Amniotic epithelial cell (primary cell): ENCODE measurements at places on chromosomes 4 and X.

GRCh38 chr4:136484996-136485395 is 1047.3 kb downstream of the PCDH18 start:
- DNase-seq = peak; percentile 7

DNA sequence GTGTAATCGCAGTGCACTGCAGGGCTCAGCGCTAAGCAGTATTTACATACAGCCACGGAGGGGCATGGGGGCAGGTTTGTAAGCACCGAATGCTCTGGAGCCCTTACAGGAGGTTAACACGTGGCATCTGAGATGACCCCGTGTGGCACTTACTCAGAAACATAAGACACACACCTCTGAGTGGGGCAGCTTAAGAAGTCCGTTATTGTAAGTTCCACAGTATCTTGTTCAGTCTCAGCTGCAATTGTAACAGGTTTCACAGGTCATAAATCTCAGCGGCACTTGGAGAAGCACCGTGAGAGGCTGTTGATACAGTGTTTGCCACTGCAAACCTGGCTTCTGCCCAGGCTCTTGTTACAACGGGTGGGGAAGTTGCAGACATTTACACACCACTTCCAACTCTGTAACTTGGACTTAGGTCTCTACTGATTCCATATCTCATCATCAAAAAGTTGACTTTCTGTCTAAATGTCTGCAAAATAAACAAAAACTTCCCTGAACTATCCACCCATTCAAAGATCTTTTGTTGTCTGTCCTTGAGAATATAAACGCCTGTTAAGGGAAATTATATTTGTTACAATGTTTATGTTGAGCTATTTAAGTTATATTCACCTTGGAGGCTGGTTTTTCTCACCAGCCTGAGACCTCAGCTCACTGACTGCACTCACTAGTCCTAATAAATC is 10.3 kb downstream of the CPLX1 start:
- DNase-seq = no peak

- peak; percentile 82 for DNase-seq
Observed at GRCh38 chr4:141853091-141853764, 216.8 kb downstream of the IL15 start.

DNA sequence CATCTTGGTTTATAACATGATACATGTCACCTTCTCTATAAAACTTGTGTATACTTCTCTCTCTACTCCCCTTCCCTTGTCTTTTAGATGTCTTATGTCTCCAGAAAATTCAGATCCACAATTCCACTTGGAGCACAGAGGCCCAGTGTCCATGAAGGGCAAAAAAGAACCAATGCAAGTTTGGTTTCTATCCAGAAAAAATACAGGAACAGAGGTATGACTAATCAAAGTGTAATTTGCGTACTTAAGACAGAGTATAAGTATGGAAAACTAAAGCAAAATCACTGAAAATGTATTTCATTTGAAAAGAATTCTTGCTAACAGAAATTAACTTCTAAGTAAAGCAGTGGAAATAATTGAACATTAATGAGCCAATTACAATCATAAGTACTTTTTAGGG is 46.2 kb downstream of the GUCY1B1 start:
- peak; percentile 41 for DNase-seq

GRCh38 chr4:38040619-38041018 is 80.4 kb downstream of the PTTG2 start:
- no peak for DNase-seq

- DNase-seq = no peak
Observed at GRCh38 chr4:22466581-22466980, 49.3 kb downstream of the ADGRA3 start.

GRCh38 chr4:67632492-67632891 is 68.5 kb downstream of the UBA6 start:
- no peak for DNase-seq

DNA sequence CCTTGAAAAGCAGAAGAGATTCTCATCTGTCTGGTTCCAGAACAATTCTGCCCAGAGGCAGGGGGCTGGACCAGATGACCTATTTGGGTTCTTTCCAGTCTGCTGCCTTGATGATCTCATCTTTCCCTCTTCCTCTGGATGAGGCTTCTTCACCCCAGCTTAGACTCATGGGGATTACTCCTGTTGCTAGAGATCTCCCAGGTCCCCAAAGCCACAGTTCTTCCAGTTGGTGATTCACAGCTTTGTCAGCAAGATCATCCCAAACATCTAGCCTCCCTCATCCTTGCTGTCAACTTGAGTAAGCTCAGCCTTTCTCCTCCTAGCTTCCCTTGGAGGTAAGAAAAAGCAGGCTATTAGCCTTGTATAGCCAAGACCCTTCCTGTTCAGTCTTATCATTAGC is 64.2 kb upstream of the PJA1 start:
- peak; percentile 88 for DNase-seq
